Caki2 (cell line): ENCODE measurements at places on chromosomes 11 and 22. TPM values are rescaled to one million over a fixed set of nuclear protein-coding genes. Genes with fewer than 3 reads are reported as not detected.

The HBE1 gene
- total RNA-seq = not detected in 2 replicates

The PLA2G3 gene
- not detected in 2 replicates for total RNA-seq

The ELFN2 gene
- total RNA-seq = 10.2 and 12.9 TPM in 2 replicates

GRCh38 chr22:19887256-19887985 lies 32.7 kb upstream of the GNB1L start:
- no peak for DNase-seq

DNA sequence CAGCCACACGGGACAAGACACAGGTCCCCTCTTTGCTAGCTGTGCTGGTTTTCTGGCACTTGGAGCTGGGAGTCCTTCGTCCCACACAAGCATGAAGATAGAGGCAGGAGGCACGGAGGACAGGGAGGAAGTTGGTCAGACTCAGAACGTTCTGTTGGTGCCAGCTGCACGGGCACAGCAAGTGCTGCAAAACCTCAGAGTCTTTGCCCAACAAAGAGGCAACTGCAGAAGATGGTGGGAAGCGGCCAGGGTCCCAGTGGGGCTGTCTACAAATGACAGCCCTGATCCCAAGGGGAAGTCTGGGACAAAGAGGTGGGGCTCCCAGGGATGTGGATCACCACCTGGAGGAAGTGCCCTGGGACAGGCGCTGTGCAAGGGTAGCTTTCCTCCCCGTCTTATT lies 9.4 kb upstream of the OSM start:
- DNase-seq = no peak

DNA sequence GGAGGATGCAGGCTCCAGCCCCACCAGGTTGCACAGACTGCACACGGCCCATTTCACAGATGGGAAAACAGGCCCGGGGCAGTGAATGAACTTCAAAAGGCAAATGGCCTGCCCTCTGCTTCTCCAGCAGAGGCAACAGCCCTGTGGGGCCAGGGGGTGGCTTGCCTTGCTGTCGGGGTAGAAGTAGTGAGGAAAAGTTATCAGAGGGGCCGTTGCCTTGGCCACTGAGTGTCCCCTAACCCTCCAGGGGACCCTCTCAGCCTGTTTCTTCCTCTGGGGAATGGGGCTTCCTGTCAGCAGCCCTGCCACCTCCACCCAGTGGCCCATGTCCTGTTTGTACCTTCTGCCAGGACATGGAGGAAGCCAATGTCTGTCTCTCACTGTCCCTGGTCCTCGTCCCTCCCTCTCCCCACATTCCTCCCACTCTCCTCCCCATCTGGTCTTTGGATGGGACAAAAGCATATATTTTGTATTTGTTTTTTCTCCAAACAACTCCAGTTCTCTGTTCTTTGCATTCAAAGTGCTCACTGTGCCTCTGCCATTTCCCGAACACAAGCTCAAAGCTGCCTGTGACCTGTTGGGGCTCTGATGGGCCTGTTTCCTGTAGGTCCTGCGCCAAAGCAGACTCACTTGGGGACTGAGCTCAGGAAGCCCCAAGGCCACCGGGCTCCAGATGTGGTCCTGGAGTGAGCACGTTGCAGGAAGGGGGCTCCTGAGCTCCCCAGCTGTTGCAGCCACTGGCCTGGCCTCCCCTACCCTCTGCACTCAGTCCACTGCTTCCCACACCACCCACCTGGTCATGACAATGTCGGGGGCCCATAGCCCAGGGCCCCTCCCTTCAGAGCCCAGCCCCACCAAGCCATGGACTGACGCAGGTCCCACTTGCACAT lies 9.5 kb downstream of the MAP4K2 start:
- DNase-seq = no peak

GRCh38 chr11:76495019-76495418 lies 50.2 kb downstream of the EMSY start:
- DNase-seq = no peak

DNA sequence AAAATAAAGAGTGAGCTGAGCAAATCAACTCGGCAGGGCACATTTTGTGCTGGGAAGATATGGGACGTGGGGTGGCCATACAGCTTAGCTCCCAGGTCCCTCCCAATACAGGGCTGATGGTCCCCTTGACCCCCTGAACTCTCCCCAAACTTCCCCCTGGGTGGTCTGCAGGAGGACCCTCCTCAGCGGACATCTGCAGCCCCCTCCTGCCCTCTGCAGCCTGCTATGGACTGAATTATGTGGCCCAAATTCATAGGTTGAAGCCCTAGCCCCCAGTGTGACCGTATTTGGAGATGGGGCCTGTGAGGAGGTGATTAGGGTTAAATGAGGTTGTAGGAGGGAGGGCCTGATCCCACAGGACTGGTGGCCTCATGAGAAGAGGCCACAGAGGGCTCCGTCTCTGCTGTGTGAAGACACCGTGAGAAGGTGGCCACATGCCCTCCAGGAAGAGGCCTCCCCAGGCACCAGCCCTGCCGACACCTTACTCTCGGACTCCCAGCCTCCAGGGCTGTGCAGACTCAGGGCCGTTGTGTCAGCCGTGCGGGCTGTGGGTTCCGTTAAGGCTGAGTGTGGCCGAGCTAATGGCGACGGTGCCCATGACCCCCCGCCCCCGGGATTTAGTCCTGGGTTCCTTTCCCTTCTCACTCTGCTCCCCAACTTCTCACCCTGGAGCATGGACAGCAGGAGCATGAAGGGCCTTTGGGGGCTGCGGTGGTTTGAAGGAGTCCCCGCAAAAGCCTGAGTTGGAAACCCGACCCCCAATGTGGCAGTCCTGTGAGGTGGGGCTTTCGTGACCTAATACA lies 1042.8 kb downstream of the BRD1 start:
- no peak for DNase-seq

DNA sequence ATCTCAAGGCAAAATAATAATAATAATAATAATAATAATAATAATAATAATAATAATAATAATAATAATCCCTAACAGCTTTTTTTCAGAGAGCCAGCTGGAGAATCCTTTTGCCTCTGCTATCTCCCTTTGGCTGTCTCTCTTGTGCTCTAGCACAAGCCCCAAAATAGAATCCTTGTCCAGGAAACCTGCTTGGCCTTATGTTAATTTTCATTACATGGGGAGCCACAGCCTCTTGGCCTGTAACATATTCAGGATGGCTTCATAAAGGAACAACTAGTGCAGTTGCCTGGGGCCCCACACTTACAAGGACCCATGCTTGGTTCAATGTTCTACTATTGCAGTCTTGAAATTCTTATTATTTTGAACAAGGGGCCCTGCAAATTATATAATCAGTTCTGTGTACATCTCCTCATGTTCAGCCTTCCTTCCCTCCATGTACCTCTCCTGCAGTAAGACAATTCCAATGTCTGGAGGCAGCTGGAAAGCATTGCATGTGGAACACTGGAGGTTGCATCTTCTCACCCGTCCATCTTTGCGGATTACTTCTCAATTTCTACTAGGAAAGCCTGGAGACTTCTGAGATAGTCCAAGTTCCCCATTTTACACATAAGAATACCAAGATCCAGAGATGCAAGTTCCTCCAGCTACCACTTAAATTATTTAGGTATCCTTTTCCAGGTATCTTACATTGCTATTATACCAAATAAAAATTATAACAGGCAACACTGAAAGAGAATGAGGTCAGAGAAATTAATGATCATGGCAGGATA lies 37.8 kb upstream of the SORL1 start:
- no peak for DNase-seq

GRCh38 chr11:119688356-119688755 lies 40.6 kb downstream of the NECTIN1 start:
- no peak for DNase-seq

DNA sequence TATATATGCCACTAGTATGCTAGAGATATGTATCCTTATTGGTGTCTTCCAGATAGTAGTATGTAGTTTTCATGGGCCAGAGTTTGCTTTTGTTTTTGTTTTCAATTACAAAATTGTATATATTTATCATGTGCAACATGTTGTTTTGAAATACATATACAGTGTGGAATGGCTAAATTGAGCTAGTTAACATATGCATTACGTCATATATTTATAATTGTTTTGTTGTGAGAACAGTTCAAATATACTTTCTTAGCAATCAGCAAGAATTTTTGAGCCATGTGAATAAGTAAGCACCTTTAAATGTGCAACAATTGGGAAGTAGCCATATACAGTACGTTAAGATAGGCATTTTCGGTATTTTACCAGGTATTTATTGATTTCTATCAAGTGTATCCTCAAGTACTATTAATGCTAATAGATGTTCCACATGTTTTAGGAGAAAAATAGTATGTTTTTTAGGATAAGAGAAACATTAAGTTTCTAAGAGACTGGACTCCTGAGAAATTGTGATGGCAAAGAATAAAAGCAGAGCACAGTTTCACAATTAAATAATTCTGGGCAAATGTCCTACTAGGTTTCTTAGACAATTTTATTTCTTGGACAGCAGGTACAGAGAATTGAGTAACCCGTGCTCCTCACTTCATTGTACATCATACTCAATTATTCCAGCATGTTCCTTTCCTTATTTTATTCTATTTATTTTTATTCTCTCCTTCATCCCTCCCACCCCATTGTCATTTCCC lies 60.5 kb upstream of the SLC5A12 start:
- no peak for DNase-seq

GRCh38 chr11:6440906-6441358 lies at the start of gene HPX:
TSS of gene HPX (minus strand) at chr11:6440987. CDS start at chr11:6440963, 24 bp downstream.
- no peak for DNase-seq

GRCh38 chr11:82903843-82904586 lies 2.5 kb downstream of the DDIAS start:
- DNase-seq = no peak

DNA sequence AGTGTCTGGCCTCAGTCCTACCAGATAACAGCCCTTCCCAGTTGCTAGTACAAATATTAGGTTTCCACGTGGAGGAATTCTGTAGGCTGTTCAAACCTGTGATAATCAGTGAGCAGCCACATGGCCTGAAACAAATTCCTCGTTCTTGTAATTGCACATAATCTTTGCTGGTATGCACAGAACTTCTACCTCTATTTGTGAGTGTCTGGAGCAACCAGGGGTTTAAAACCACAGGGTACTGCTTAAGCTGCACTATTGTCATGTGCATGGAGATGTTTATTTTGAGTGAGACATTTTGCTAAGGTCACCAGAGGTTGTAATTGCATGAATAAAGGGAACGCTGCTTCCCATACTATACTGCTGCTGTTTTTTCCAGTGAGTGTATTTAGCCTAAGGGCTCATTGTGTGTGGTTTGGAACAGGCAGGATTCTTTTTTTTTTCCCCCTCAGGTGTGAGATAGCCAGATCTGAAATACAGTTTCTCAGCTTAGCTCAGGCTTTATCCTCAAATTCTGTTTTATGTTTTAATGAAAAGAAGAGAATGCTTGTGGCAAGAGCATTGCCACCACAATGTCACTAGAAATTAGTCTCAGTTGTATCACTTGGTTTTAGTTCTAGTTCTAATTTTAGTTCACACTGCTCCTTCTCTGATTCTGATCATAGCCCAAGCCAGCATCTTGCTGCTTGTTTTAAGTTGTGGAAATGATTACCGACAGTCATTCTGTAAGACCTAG lies 60.5 kb downstream of the CYB5R2 start:
- DNase-seq = peak; percentile 83
